ENCODE measurements at places on chromosomes 4 and X.

DNA sequence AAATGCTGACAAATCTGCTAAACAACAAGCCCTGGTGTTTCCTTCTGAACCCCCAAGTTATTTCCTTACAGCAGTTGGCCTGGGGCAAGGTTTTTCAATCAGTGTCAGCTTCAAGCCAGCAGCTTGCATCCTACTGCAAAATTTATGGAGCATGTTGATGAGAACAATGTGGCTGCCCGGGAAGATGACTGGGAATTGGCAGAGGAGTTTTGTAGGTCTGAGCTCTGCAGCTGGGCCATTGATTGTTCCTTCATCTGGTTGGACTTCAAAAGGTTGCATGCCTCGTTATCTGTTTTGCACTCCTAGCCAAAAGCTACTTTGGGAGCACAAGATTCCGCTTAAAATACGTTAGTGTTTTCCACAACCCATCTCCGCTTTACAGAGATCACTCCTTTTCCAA is 1030.3 kb upstream of the LCORL start:
- no peak for DNase-seq

GRCh38 chrX:38558686-38559085 is 2.7 kb upstream of the TSPAN7 start:
- no peak for DNase-seq

DNA sequence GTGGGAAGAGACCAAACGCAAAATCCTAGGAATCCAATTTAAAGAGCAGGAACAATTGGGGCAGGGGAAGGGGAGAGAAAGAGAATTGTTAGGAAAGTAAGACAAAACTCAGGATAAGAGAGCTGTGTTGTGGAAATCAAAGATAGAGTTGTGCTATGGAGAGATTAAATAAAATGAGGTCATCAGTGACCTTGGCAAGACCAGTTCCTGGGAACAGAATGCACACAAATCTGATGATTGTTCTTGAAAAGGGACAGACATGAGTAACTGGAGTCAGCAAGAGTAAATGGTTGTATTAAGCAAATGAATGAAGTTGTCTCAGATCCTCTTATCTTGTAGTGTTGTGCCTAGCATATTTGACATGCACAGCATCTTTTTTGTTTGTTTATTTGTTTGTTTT is 267.4 kb downstream of the IL1RAPL1 start:
- no peak for DNase-seq

DNA sequence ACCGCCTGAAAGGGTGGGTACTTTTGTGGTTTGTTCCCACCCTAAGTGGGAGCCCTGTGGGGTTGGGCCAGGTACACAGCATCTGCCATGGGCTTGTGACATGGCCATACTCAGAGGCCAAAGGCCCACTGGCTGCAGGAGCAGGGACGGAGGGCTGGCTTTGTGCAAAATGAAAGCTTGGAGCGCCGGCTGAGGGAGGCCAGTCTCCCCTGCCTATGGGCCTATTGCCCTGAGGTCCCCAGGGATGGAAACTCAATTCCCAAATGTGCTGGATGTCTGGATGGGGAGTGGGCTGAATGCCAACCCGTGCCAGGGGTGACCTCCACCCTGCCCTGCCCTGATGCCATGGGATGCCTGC is 10.8 kb downstream of the ADRA2C start:
- no peak for DNase-seq
